Astrocyte of the hippocampus (primary cell): ENCODE measurements at places on chromosomes 1 and 21.

GRCh38 chr1:178954325-178954690, 71.4 kb upstream of the FAM20B start:
- DNase-seq, result no peak

DNA sequence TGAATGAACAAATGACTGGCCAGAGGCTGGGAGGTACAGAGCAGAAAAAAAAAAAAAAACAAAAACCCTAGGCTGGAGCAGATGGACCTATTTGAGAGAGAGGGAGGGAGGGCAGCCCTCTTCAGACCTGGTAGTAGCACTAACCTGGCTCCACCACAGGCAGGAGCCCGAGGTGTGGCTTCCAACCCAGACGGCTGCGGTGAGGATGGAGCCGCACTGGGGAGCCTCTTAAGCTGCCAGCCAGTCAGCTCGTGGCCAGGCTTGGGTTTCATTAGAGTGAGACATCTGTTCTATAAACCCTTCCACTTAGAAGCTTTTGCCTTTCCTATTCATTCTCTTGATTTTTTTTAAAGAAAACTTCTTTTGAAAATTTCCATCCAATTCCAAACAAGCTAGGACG, 16.8 kb downstream of the LGR6 start:
- DNase-seq, result peak; percentile 90

GRCh38 chr1:202233171-202233570, 39.6 kb downstream of the LGR6 start:
- no peak for DNase-seq

DNA sequence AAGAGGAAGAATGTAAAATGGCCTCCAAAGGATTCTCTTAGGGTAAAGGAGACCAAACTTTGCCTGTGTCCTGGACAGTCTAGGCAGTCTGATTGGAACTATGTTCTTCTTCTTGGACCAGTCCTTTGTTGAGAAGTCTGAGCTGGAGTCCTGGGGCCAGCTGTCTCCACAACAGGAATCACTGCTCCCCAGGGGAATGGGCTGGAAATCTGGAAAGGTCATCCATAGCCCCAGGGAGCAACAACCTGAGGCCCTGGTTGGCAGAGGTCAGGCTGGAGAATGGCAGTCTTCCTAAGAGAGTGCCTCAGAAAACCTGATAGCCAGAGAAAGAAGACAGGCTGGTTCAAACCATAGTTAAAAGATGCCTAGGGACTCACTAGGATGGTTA, 68.7 kb downstream of the PLXNA2 start:
- no peak for DNase-seq

DNA sequence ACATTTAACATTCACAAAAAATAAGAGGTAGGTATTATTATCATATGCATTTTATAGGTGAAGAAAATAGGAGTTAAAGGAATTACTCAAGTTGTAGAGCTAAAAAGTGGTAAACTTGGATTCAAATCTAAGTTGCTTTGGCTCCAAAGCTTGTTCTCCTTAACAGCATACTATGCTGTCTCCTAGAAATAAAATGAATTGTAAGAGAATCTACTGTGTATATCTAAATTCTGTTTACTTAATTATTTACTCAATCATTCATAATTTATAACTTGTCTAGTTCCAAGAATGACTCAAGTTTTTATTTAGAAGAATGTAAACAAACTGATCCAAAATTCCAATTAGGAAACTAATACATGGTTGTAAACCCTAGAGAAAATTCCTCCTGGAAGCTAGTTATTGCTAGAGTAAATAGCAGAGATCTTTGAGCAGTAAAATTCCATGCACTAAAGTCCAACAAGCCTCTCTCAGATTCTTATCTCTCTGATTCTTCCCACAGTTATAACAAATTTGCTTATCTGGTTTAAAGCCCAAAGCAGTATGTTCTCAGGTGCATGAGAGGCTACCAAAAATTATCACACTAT, 132.5 kb upstream of the DPT start:
- DNase-seq, result no peak

GRCh38 chr21:25024639-25025038, 582.6 kb downstream of the MRPL39 start:
- DNase-seq, result no peak

GRCh38 chr1:201734786-201735185, 94.2 kb upstream of the IPO9 start:
- no peak for DNase-seq

DNA sequence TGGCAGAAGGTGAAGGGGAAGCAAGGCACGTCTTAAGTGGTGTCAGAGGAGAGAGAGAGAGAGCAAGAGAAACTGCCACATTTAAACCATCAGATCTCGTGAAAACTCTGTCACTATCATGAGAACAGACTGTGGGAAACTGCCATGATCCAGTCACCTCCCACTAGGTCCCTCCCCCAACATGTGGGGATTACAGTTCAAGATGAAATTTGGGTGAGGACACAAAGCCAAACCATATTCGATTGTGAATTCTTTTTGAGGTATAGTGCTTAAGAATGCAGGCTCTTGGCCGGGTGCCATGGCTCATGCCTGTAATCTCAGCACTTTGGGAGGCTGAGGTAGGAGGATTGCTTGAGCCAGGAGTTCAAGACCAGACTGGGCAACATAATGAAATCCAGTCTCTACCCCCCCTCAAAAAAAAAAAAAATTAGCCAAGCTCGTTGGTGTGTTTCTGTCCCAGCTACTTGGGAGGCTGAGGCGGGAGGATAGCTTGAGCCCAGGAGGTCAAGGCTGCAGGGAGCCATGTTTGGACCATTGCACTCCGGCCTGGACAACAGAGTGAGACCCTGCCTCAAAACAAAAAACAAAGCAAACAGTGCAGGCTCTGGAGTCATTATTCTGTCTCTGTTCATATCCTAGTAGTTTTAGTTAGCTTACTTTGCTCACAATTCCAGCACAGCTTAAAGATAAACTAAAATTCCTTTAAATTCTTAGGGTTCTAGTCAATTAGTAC, 6.0 kb downstream of the ZCCHC17 start:
- peak; percentile 10 for DNase-seq

DNA sequence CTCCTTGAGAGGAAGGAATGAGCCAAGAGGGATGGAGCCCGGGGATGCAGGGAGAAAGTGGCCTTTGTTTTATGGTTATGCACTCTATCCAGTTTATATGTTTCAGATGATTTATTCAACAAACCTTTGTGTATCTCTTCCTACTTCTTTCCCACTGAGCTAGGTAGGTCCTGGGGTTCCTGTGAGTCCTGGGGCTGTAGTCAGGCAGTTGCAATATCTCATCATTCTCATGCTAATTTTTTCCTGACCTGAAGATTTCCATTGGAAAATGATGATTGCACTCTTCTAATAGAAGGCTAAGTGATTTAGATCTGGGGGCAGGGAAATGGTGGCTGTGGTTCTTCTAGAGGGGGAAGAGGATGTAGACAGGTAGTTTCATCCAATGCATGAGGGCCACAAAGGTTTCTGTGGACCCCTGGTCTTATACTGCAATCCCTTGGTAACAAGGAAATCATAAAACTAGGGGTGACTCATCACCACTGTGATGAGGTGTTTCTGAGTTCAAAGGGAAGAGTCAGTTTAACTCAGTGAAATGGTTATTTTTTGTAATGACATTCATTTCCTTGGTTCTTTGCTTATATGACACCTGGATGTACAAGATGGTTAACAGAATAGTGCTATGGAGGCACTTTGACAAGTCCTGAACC, 20.2 kb downstream of the B3GALT5 start:
- DNase-seq, result peak; percentile 58

- peak; percentile 85 for DNase-seq
Measured at GRCh38 chr1:86788300-86789206, 84.2 kb downstream of the SH3GLB1 start.

DNA sequence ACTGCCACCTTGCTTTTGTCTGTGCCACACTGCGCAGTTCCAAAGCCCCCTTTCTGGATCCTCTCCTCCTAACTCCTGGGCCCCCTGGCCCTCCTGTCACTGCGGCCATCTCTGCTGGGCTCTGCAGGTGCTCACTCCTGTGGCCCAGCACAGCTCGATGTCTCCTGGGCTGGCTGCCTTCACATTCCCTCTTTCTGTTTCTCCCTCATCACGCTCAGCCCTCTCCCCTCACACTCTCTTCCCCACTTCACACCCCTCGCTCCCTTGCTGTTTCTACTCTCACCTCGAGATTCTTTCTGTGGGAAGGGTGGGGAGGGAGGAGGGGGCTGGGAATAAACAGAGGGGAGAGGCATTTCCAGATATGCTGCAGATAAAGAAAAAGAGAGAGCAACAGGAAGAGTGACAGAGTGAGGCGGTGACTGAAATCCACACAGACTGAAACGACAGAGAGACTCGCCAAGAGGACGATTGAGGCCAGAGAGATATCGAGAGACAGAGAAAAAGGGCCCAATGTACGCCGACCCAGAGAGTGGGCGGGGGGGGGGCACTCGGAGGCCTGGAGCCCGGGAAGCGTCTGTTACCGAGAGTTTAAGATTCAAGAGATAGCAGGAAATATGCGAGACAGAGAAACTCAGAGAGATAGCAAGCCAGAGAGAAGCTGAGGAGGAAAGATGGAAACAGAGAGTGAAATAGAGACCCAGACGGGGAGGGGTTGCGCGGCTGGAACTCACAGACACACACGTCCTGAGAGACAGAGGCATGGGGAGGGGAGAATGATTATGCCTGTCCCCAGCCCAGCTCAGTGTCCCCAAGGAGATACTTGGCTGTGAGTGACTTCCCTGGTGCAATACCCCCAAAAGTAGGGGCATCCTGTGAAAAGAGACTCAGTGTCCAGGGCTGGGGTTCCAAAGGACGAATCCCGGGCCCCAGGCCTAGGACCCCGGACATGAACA, 666 bp downstream of the CSF3R start:
- no peak for DNase-seq

GRCh38 chr1:219781491-219781890, 146.9 kb downstream of the SLC30A10 start:
- DNase-seq, result no peak

GRCh38 chr1:215681041-215681440, 113.9 kb downstream of the KCTD3 start:
- no peak for DNase-seq

- no peak for DNase-seq
Measured at GRCh38 chr1:228184152-228184551, 18.5 kb downstream of the IBA57 start.

- no peak for DNase-seq
Measured at GRCh38 chr21:26167593-26167992, 3.0 kb downstream of the APP start.

- DNase-seq, result no peak
Measured at GRCh38 chr1:41160498-41161110, 81.5 kb downstream of the SCMH1 start.

DNA sequence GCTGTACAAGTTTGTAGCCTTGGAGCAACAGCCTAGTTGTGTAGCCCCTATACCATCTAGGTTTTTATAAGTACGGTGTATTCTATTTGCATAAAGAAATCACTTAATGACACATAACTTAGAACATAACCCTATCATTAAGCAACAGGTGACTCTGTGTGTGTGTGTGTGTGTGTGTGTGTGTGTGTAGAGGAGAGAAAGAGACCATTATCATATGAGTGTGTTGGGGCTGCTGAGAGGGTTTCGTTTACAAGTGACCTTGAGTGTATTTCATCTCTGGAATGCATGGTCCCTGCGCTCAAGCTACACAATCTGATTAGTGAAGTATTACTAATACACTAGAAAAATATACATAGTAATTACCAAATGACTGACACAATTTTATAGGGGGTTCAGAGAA, 115.1 kb downstream of the RABGAP1L start:
- no peak for DNase-seq

DNA sequence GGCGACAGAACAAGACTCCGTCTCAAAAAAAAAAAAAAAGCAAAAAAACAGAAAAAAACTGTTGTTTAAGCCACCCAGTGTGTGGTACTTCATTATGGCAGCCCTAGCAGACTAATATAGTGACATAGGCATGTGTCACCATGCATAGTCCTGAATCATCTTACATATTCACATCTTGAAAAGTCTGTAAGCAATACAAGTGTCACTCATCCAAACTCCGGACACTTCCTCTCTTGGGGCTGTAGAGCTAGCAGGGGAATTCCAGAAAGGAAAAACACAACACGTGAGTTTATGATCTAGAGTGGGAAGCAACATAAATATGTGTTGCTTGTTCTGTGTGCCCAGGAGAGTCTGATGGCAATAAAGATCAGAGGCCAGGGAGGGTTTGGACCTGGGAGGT, 81.6 kb upstream of the KCNE2 start:
- DNase-seq, result peak; percentile 1

DNA sequence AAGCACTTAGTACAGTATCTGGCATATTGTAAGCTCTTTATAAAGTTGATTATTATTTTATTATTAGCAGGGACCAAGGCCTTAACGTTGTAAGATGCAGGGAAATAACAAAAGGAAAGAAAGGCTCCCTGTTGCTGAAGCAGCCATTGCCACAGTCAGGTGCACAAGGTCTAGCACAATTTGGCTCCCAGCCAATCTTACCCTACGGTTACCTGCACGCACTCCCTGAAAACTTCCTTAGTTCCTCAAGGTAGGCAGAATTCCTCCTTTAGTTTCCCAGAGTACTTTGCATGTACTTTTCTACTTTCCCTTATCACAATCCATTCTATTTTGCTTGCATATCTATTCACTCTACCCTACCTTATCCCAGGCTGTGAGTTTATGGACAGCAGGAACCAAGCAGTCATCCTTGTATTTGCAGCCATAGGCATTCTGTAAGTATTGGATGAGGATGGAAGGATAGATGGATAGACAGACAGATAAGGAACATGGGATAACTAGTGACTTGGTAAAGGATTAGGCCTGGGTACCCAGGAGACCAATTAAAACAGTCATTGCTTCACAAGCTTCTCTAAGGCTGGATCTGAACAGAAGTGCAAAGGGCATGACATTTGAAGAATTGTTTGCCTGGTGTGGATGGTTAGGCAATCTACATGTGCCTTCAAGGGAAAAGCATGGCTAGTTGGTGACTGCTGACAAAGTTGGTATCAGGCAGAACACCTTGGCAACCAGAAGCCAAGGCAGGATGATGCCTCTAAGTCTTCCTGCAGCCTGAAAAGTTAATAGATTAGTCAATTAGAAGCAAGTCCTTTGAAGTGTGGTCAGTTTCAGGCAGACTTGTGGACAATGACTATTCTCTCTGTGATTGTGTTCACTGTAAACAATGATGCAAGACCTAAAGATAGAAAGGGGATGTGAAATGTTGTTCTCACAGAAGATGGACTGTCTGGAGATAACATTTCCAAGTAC, 20.8 kb upstream of the JAK1 start:
- DNase-seq, result no peak
